ENCODE measurements at places on chromosomes 7 and 10. TPM values are rescaled to one million over a fixed set of nuclear protein-coding genes. Genes with fewer than 3 reads are reported as not detected.
A peak's percentile ranks its signal among the peaks of the same experiment; 100 is the strongest.

DNA sequence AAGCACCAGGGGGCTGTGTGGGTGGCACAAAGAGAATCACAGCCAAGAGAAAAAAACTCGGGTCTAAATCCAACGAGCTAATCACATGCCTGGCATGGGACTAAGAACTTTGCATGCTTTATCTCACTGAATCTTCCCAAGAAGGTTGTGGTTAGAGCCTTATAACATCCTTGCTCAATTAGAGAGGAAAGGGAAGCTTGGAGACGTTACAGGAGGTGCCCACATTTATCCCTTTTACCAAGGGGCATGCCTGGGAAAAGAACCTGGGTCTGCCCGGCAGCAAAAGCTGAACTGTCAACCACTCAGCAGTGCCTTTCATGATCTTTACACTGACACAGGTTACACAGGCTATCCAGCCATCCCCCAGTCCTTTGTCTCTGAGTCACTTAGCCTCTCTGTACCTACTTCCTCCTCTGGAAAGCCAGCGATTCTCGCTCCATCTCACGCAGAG, 190.1 kb downstream of the PRPF18 start:
- peaks cover 27% of the 10 kb centered on the region for H3K4me1 ChIP-seq
- H3K36me3 ChIP-seq = no peaks in the 10 kb centered on the region
- H3K4me3 ChIP-seq = no peak overlapping the region
- peak; percentile 73 for DNase-seq

GRCh38 chr7:36777062-36777461, 52.8 kb upstream of the AOAH start:
- DNase-seq = no peak
- H3K36me3 ChIP-seq = no peaks in the 10 kb centered on the region
- no peak overlapping the region for H3K4me3 ChIP-seq
- no peaks in the 10 kb centered on the region for H3K4me1 ChIP-seq
- H3K27me3 ChIP-seq = no peaks in the 10 kb centered on the region

- no peak for DNase-seq
- H3K27me3 ChIP-seq = no peaks in the 10 kb centered on the region
- no peaks in the 10 kb centered on the region for H3K4me1 ChIP-seq
- no peak overlapping the region for H3K27ac ChIP-seq
- H3K36me3 ChIP-seq = no peaks in the 10 kb centered on the region
Measured at GRCh38 chr7:73526896-73527821, 5.1 kb upstream of the BAZ1B start.

GRCh38 chr7:147658392-147658967, 932.1 kb upstream of the C7orf33 start:
- no peaks in the 10 kb centered on the region for H3K36me3 ChIP-seq
- H3K4me1 ChIP-seq = no peaks in the 10 kb centered on the region
- H3K27ac ChIP-seq = no peak overlapping the region
- no peak overlapping the region for H3K4me3 ChIP-seq
- no peak for DNase-seq

Gene AIFM2
- total RNA-seq = 7.1 TPM

Gene TMEM270
- not detected for total RNA-seq
